AG09309 (cell line): ENCODE measurements at places on chromosomes 6 and 20.

GRCh38 chr6:118895859-118896258 lies 1.9 kb downstream of the ASF1A start:
- DNase-seq, result no peak

DNA sequence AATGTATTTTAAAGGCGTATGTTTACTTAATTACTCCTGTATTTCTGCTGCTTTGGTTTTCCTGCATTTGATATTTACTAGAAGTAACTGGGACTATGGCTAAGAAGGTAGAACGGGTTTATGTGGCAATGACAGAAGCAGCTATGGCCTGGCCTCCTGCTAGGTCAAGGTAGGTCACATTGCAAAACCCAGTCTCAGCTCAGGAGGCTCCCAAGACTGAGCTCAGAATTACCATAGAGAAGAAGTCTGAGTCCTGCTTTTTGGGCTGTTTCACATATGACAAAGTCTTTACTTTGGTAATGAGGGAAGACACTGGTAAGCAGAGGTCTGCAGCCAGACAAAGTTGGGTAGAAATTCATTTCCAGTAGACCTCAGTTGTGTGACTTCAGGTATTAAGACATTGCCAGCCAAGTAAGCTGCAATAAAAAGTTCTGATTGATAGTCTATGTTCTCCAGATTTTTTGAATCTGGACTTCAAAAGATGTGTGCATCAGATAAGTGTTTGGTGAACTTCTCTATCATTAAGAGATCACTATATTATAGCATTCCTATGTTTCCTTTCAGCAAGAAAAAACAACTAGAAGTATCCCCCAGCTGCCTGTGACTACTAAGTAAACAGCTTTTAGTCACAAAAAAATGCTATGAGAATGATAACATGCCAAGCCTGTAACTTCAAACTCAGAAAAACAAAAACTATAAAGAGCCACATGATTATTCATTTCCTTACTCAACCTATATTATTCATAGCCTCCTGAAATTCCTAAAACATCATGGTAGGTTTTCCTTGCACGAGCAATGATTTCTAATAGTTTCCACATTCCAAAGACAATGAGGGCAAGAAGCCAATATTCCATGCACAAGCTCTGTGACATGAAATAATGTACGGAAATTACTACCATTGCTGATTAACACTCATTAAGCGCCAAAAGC lies 312.3 kb downstream of the HAO1 start:
- peak; percentile 2 for DNase-seq

DNA sequence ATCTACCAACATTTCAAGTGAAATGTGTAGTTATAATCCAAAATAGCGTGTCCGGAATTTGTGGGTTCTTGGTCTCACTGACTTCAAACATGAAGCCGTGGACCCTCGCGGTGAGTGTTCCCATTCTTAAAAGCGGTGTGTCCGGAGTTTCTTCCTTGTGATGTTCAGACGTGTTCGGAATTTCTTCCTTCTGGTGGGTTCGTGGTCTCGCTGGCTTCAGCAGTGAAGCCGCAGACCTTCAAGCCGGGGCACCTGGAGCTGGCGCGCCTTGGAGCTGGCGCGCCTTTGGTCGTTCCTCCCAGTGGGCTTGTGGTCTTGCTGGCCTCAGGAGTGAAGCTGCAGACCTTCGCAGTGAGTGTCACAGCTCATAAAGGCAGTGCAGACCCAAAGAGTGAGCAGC lies 291.5 kb upstream of the EYS start:
- DNase-seq, result no peak

DNA sequence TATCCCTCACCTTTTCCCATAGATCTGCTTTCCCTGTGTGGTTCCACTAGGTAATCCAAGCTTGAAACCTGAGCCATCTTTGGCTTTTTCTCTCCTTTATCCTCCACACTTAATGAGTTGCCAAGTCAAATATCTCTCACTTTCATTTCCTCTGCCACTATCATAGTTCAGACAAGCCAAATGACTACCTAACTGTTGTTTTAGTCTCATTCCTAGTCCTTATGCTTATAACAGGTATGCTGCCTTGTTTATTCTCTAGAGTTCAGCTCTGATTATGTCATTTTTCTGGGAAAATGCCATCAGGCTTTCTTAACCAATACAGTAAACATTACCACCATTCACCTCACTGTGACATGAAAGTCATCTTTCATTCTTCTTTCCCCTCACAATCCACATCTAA lies 6.5 kb downstream of the EFHC1 start:
- no peak for DNase-seq

- no peak for DNase-seq
Measured at GRCh38 chr6:19873031-19873430, 35.9 kb downstream of the ID4 start.

DNA sequence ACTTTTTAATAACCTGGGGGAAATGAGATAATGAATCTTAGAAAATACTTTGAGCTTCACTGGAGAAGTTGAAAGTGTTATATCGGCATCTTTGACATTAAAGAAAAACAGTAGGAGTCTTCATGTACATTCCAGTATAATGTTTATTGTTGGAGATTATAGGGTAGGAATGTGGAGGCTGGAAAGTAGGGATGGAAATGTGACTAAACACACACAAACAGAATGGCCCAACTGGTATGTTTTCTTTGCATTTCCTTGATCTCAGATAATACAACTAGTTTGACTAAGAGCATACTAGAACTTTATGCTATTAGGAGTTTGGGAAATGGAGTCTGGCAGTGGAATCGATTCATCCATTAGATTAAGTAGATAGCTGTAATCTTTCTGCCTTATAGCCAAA lies 10.1 kb upstream of the BAG2 start:
- DNase-seq, result no peak

DNA sequence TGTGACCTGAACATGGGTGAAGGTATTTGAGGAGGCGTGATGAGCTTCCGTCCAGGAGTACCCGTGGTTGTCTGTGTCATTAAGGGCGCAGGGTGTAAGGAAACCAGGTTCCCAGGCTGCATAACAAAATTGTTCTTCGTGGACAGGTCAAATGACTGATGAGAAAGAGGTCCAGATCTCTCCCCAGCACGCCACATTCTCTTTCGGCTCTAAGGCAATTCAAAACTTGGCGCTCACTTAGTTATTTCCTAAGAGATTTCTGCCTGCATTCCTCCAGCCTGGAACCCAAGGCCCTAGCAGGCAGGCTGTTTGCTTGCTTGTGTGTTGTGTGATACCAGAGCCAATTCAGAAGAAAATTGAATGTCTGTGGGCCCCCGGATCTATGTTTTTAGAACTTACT lies 139.9 kb downstream of the AGPAT4 start:
- no peak for DNase-seq

DNA sequence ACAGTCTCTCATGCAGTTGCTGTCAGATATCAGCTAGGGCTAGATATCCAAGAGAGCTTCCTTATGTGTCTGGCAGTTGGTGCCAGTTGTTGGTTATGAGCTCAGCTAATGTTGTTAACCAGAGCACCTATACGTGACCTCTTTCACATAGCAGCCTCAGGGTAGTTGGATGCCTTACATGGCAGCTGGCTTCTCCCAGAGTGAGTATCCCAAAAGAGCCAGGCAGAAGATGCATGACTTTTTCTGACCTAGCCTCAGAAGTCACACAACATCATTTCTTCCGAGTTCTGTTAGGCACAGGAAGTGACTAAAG lies 175.7 kb downstream of the VEGFA start:
- DNase-seq, result no peak

- DNase-seq, result no peak
Measured at GRCh38 chr20:56710125-56710524, 81.0 kb downstream of the TFAP2C start.

DNA sequence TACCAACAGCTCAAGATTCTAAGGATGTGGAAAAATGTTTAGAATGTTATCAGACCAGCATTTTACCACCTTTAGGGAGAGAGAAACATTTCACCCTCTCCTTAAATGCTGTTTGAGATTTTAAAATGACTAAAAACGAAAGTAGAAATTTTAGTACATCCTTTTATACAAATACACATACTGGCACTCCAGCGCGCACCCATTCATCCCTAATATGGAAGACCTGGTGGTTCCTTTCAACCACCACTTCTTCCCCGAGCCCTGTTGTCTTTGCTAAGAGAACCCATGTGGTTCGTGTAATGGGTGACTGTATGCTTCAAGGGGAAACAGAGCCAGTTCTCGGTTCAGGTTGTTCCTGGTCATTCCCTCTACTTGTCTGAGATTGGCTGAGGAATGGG lies 21.3 kb downstream of the SPATA2 start:
- DNase-seq, result no peak

DNA sequence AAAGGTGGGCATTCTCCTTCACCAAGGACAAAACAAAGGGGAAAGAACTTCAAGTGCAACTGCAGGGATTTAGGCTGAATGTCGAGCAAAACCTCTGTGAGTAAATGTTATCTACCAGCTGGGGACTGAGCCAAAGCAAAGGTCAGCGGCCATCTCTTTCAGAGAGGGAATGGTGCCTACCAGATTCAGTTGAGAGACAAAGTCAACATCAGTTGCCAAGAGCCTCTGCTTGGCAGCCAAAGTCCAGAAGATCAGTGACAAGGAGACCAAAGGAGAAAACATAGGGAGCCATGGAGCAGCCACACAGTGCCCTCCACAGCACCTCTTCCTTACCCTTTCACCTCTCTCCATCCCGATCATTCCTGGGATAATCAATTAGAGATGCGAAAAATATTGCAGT lies 472.5 kb downstream of the KIF16B start:
- DNase-seq, result no peak

DNA sequence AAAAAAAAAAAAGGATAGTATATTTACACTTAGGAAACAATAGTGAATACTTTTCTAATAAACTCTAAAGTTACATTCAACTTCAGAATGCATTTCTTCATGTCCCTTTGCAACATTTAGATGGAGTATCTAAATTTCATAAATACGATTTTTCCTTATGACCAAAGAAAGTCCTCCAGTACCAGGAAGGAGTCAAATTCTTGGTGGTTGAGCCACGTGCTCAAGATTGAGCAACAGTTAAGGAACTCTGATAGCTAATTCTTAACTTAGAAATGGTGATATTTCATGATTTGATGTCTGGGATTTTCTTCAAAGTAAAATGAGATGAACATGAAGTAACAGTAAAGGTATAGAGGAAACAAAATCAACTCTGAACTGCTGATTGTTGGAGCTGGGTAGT lies 92.7 kb downstream of the SASH1 start:
- no peak for DNase-seq

GRCh38 chr6:43491750-43492661 lies 14.6 kb downstream of the TJAP1 start:
- no peak for DNase-seq

- no peak for DNase-seq
Measured at GRCh38 chr6:28208111-28208659, 16.9 kb upstream of the ZSCAN9 start.

- DNase-seq, result peak; percentile 13
Measured at GRCh38 chr6:148617530-148617929, 129.3 kb upstream of the UST start.

GRCh38 chr6:96521306-96521643 lies 331 bp upstream of the UFL1 start:
- DNase-seq, result no peak

DNA sequence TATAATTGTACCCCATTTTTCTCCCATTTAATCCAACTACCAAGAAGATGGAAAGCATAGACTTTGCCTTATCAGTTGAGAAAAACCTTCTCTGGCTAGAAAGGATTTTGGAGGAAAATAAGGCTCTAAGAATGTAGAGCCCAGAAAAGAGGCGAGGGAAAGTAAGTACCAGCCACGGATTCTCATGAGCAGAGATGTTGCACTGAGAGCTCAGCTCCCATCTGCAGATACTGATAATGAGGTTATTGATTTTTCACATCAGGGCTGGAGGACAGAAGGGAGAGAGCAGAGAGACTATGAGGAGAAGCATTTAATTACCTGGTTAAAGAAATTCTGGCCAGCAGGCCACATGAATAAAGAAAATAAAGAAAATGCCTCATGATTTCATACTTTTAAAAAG lies 104.4 kb upstream of the FAM184A start:
- DNase-seq, result no peak

DNA sequence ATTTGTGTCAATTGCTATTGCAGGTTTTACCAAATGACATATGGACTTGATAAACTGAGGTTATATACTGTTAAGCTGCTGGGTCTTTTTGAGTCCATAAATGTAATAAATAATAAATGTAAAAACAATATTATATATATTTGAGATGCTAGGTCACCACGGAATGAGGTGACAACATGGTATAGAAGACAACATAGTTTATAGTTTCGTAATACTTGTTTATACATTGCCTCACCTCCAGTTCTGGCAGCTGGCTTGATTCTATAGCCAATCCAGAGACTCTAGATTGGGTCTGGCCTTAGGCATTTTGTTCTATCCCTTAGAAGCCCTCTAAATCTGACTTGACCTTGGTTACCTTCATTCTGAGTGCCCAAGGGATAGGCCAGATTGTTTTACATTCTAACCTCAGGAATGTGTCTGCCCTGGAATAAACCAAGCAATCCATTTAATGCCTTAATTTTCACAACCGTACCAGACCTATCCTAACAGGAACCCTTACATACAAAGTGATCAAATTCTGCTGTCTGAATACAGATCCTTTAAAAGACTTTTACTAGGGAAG lies 61.5 kb upstream of the STXBP5 start:
- no peak for DNase-seq

GRCh38 chr20:50346374-50347283 lies 156.0 kb downstream of the CEBPB start:
- DNase-seq, result peak; percentile 76

- DNase-seq, result no peak
Measured at GRCh38 chr20:61776491-61777075, 289.1 kb downstream of the TAF4 start.

DNA sequence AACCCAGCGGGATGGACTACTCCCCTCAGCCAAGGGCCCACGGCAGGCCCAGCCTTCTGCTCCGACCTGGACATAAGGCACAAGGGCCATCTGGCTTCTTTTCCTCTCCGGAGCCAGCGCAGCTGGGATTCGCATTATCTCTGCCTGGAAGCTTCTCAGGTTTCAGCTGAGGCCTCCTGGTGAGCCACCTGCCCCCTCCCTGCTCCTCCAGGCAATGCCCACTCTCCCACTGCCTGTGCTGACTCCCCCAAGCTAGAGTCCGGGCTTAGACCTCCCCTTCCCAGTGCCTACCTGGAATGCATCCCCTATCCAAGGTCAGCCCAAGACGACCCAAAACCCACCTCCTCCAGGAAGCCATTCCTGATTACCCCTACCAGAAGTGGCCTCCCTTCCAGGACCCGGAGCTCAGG lies 60.7 kb downstream of the EZR start:
- DNase-seq, result no peak

DNA sequence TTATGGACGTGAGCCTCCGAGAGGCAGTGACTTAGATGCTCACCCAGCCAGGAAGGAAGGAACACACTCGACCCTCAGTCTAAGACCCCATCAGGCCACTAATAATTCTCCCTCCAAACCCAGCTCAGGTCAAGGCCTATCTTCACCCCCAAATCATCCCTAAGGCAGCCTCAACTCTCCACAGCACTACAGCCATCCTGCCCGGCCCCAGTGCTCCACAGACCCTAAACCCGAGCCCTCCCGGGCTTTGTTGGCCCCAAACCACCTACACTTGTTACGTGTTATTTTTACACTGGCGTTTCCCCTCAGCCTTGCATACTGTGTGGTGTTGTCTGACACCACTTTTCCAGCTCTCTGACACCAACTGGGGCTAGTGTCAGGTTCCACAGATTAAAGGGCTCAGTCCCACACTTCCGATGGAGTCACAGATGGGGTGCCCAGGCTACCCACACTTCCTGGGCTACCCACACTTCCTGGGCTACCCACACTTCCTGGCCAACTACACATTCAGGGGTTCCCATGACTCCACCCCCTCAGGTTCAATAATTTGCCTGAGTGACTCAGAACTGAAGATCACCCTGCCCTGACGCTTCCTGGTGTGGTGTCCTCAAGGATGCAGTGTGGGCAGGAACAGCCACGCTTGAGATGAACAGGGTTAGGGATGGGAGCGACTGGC lies 25.3 kb downstream of the RBCK1 start:
- no peak for DNase-seq
